NCI-H1105 treated with DMSO at 0.1 percent for 48 hours (cell line): ENCODE measurements at places on chromosomes 1 and 21.

- DNase-seq: no peak
Observed at GRCh38 chr1:205293350-205294074, 28.0 kb downstream of the NUAK2 start.

GRCh38 chr1:173097001-173097400, 46.3 kb upstream of the TNFSF18 start:
- no peak for DNase-seq

GRCh38 chr1:18962121-18962721, 5.7 kb upstream of the IFFO2 start:
- DNase-seq: no peak

- DNase-seq: no peak
Observed at GRCh38 chr1:7313826-7314225, 457.3 kb upstream of the VAMP3 start.

- no peak for DNase-seq
Observed at GRCh38 chr1:6200188-6200809, 904 bp upstream of the RPL22 start.
